ENCODE measurements at places on chromosomes 7 and 10. TPM values are rescaled to one million over a fixed set of nuclear protein-coding genes. Genes with fewer than 3 reads are reported as not detected.

DNA sequence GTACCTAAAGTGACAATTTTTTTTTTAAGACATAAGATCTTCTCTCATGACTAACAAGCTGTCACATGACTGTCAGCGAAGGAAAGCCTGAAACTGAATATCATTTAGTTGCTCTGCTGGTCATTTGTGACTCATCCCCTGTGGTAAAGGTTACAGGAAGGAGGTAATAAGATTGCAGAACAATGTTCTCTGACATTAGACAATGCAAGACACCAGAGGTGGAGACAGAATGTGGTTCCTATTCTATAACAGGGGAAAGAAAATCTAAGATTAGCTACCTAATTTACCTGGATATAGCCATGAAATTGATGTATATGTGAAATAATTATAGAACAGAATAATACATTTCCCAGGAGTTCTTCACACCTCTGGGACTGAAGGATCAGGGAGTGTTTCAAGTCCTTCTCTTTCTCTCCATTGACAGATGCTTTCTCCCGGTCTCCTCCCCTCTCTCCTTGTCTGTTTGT is 47.7 kb downstream of the LRGUK start:
- no peak for DNase-seq

GRCh38 chr10:11234857-11235531 is 217.3 kb downstream of the CELF2 start:
- DNase-seq, result no peak

The TYSND1 gene
- 10.3 TPM for total RNA-seq

The EGFR gene
- 35.6 TPM for total RNA-seq

DNA sequence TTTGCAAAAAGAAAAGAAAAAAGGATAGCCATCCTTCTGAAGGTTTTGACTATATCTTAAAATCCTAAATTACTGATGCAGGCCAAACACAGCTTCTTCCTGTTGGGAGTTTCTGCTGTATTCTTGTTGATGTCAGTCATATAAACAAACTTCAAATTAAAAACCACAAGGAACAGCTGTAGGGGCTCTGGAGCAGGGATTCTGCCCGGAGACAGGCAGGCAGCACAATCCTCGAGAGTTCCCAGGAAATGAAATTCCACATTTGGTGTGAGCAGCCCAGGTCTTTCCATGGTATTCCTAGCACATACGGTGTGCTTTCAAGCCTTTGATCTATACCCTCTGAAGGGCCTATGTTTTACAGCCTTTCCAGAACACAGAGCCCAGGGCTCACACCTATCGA is 43.2 kb downstream of the INSYN2A start:
- no peak for DNase-seq

DNA sequence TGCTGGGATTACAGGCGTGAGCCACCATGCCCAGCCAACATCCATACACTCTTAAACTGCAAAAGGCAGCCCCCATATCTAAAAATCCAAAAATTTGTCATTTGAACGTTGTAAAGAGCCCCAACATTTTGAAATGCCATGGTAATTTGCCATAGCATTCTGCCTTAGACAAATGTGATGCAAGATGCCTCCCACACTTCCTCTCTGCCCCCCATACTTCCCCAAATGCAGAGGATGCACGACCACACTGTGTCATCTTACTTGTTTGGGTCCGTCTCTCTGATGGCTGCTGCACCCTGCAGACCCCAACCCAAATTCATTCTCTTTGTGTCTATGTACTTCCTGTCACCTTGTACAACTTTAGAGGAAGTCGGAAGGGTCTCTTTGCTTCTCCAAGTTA is 1125.6 kb upstream of the AUTS2 start:
- DNase-seq, result no peak

DNA sequence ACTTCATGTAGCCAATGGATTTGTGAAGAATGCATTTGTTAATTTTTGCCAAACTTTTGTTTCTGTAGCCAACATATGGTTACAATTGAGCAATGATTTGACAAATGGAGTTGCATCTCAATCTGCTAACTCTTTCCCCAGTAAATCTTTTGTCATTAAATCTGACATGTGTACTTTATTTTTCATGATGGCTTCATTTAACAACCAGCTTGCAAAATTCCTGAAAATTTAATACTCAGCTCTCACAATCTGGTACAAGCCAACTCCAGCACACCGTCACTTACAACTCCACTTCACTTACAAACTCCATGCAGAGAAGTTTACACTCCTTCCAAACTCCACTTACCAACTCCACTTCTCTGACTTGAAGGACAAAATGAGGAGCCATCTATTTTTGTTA is 26.5 kb upstream of the HIBADH start:
- no peak for DNase-seq

The ADO gene
- 13.0 TPM for total RNA-seq

GRCh38 chr10:86186633-86187032 is 180.0 kb downstream of the GRID1 start:
- no peak for DNase-seq

The ITGB8 gene
- total RNA-seq, result 9.0 TPM

The ABCA13 gene
- not detected for total RNA-seq

The TDRD1 gene
- total RNA-seq, result under 0.01 TPM

- DNase-seq, result no peak
Observed at GRCh38 chr7:147524726-147525250, 1065.8 kb upstream of the C7orf33 start.

DNA sequence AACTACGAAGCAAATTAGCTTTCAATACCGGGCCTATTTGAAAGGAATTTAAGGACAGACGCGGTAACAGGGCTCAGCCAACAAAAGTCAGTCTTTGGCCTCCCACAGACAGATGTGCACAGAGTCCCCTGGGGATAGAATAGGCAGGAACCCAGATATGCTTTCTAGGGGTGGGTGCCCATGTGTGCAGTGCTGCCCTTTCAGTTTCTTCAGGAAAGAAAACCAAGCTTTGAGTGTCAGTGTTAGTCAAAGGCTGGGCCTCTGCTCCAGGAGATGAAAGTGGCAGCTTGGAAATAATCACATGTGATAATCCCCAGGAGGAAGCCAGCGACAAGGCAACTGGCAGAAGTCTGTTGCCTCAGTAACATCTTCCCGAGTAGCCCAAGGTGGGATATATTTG is 43.8 kb upstream of the CSTF2T start:
- DNase-seq, result no peak

The SLC26A3 gene
- total RNA-seq, result 4.8 TPM

Measured in sigmoid colon (tissue), 7 donors.